Liver (tissue), 10 donors: ENCODE measurements at places on chromosomes 2 and 18. TPM values are rescaled to one million over a fixed set of nuclear protein-coding genes. Genes with fewer than 3 reads are reported as not detected.

- no peaks in the 10 kb centered on the region for H3K27me3 ChIP-seq
- no peaks in the 10 kb centered on the region for H3K36me3 ChIP-seq
- H3K4me3 ChIP-seq, result no peak overlapping the region
- H3K27ac ChIP-seq, result no peak overlapping the region
- H3K4me1 ChIP-seq, result peaks cover 1% of the 10 kb centered on the region
These were observed 91.1 kb downstream of the AFF3 start for GRCh38 chr2:100051253-100051652.

The GKN1 gene
- total RNA-seq, result not detected

- no peaks in the 10 kb centered on the region for H3K36me3 ChIP-seq
- peak overlapping the region; percentile 44 for H3K27ac ChIP-seq
- no peak overlapping the region for H3K4me3 ChIP-seq
These were observed 60.2 kb upstream of the MAP4K3 start for GRCh38 chr2:39497082-39497801.

GRCh38 chr18:50802141-50802540, 17.7 kb downstream of the MRO start:
- DNase-seq, result no peak
- H3K27me3 ChIP-seq, result no peaks in the 10 kb centered on the region
- H3K27ac ChIP-seq, result no peak overlapping the region
- no peaks in the 10 kb centered on the region for H3K36me3 ChIP-seq
- H3K4me3 ChIP-seq, result no peak overlapping the region
- no peaks in the 10 kb centered on the region for H3K4me1 ChIP-seq

GRCh38 chr2:190443055-190443454, 34.9 kb downstream of the MFSD6 start:
- H3K4me1 ChIP-seq, result no peaks in the 10 kb centered on the region
- H3K27me3 ChIP-seq, result no peaks in the 10 kb centered on the region
- H3K36me3 ChIP-seq, result no peaks in the 10 kb centered on the region
- H3K4me3 ChIP-seq, result no peak overlapping the region
- H3K27ac ChIP-seq, result no peak overlapping the region

The BOLL gene
- not detected for total RNA-seq

DNA sequence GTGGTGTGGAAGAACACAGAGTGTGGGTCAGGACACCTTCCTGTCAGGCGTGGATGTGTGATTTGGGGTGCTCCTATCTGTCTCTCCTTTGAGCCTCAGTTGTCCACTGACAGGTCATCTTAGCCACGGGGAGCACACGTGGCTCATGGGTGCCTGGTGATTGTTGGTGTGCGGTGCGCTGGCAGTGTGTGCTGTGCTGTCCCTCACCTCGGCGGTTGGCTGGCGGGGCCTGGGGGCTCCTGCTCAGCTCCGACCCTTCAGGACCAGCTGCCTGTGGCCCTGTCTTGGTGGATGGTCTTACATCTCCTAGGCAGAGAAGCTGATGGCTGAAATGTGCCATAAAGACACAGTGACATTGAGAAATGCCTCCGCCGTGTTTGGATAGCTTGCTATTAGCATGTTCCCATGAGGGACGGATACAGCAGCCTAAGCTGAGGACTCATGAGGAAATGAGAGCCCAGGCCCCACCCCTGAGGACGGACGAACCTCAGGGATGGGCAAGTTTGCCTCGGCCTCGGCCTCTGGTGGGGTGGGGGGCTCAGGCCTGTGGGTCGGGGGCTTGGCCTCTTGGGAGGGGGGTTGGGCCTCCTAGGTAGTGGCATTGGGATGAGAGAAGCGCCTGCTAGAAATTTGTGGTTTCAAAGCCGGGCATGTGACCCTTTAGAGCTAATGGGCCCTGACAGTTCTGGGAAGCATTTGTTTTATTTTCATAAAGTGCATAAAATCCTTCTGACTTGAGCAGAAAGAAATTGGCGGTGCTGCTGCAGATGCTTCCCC, 20.3 kb upstream of the ASB1 start:
- H3K4me3 ChIP-seq, result no peak overlapping the region
- no peaks in the 10 kb centered on the region for H3K36me3 ChIP-seq
- H3K4me1 ChIP-seq, result no peaks in the 10 kb centered on the region
- H3K27me3 ChIP-seq, result no peaks in the 10 kb centered on the region

- peaks cover 6% of the 10 kb centered on the region for H3K4me1 ChIP-seq
- H3K27ac ChIP-seq, result peak overlapping the region; percentile 81
- peak; percentile 44 for DNase-seq
- H3K27me3 ChIP-seq, result no peaks in the 10 kb centered on the region
- peak overlapping the region; percentile 5 for H3K4me3 ChIP-seq
- H3K36me3 ChIP-seq, result no peaks in the 10 kb centered on the region
These were observed 12.6 kb downstream of the RTP5 start for GRCh38 chr2:241882091-241882625.

The COL4A3 gene
- 2.3 TPM for total RNA-seq

The MC4R gene
- total RNA-seq, result not detected

The LCT gene
- not detected for total RNA-seq

GRCh38 chr2:152236191-152236925, 60.8 kb upstream of the STAM2 start:
- no peak overlapping the region for H3K4me3 ChIP-seq
- no peaks in the 10 kb centered on the region for H3K36me3 ChIP-seq
- no peak overlapping the region for H3K27ac ChIP-seq
- no peaks in the 10 kb centered on the region for H3K27me3 ChIP-seq
- DNase-seq, result no peak
- H3K4me1 ChIP-seq, result no peaks in the 10 kb centered on the region

- DNase-seq, result no peak
- H3K4me1 ChIP-seq, result no peaks in the 10 kb centered on the region
- no peaks in the 10 kb centered on the region for H3K36me3 ChIP-seq
- no peak overlapping the region for H3K4me3 ChIP-seq
These were observed 101.1 kb downstream of the SLC4A10 start for GRCh38 chr2:161725297-161725696.

GRCh38 chr2:88885679-88886416, 194.4 kb downstream of the RPIA start:
- H3K4me1 ChIP-seq, result no peaks in the 10 kb centered on the region
- no peaks in the 10 kb centered on the region for H3K27me3 ChIP-seq
- H3K4me3 ChIP-seq, result no peak overlapping the region
- DNase-seq, result no peak
- H3K36me3 ChIP-seq, result no peaks in the 10 kb centered on the region

The SH2D6 gene
- not detected for total RNA-seq

The NEUROD1 gene
- not detected for total RNA-seq

DNA sequence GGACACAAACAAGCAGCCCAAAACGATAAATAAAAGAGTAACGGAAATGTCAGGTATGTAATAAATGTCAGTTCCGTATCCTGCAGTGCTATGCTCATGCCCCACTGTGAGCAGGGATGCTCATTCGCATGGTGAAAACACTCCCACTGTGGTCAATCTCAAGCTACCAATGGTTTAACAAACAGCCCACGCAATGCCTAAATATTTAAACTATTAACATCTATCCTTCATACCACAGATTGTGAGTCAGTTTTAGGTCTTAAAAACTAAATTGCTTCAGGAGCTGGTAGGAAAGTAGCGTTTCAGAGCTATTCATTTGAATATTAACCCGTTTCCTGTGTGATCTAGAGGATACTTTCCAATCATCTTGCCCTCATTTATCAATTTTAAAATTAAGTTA, 207.4 kb downstream of the TCF4 start:
- H3K27ac ChIP-seq, result no peak overlapping the region
- DNase-seq, result no peak
- H3K4me1 ChIP-seq, result no peaks in the 10 kb centered on the region
- no peak overlapping the region for H3K4me3 ChIP-seq
- H3K36me3 ChIP-seq, result no peaks in the 10 kb centered on the region

DNA sequence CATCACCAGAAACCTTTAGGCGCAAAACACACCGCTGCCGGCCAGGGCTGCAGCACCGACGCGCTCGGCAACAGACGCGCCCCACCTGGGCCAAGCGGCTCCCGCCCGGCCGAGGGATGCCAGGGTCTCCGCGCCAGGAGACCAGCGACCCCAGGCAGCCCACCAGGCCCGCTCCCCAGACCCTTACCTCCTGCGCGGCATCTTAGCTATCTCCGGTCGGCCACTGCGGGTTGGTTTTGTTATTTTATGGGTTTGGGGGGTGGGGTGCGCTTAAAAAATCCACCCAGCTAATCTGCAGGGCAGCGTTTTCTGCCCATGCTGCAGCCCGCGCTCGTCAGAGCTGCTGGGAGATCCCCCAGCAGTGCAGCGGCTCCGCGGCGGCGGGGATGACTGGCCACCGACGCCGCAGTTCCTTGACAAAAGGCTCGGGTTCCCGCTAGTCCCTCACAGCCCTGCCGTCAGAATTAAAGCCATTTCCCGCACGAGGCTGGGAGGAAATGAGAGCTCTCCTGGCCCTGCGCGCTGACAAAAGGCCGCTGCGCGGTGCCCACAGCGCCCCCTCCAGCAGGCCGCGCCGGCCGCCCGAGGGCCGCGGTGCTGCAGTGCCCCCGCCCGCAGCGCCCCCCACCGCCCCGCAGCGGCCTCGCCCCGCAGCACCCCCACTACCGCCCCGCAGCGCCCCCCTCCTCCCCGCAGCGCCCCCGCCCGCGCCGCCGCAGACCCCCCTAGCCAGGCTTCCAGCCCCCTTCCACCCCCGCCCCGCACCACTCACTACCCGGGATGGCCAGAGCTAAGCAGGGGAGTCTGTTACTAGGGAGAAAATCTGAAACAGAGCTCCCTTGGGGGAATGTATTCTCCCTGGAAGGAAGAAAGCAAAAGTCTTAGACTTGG, at the start of gene ADD2:
Gene ADD2 (minus strand): TSS at position 502 of the 891 bp plus-strand sequence. CDS start 61,792 bp downstream, outside the sequence.
- no peak for DNase-seq
- H3K4me1 ChIP-seq, result peaks cover 13% of the 10 kb centered on the region
- H3K4me3 ChIP-seq, result no peak within 1 kb of the TSS
- no peaks in the 10 kb centered on the region for H3K27me3 ChIP-seq

The KCNS3 gene
- total RNA-seq, result 2.8 TPM

- H3K27ac ChIP-seq, result no peak overlapping the region
- no peak for DNase-seq
- no peak overlapping the region for H3K4me3 ChIP-seq
- H3K36me3 ChIP-seq, result no peaks in the 10 kb centered on the region
These were observed 244.7 kb upstream of the HS6ST1 start for GRCh38 chr2:128563348-128563687.

- H3K27me3 ChIP-seq, result no peaks in the 10 kb centered on the region
- no peaks in the 10 kb centered on the region for H3K4me1 ChIP-seq
- no peaks in the 10 kb centered on the region for H3K36me3 ChIP-seq
- H3K27ac ChIP-seq, result no peak overlapping the region
These were observed 6.4 kb upstream of the PIK3C3 start for GRCh38 chr18:41948544-41949110.

The SUPT7L gene
- 12.3 TPM for total RNA-seq

The PRKCE gene
- total RNA-seq, result 38.6 TPM

DNA sequence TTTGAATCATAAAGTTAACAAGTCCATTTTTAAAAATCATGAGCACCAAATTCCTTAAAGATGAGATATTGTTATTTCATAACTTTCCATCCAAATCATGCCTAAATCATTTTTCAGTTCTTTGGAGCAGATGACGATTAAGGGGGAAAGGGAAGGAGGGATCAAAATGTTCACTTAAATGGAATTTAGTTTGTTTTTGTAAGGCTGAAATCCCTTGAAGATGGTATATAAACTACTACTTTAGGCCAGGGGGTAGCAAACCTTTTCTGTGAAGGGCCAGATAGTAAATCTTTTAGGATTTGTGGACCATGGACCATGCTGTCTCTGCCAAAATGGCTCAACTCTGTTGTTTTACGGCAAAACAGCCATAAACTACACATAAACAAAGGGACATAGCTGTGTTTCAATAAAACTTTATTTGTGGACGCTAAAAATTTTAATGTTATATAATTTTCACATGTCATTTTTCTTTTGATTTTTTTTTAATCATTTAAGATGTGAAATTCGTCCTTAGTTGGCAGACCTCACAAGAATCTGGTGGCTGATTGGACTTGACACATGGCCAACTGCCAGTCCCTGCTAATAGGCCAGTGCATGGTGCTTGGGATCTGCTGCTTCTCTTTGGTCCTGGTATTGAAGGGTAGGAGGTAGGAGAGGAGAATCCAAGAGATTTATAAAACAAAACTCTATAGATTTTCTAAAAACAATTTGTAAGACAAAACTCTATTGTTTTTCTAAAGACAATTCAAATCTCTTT, 52.0 kb upstream of the RTN4 start:
- no peak overlapping the region for H3K27ac ChIP-seq
- H3K4me3 ChIP-seq, result no peak overlapping the region
- H3K4me1 ChIP-seq, result no peaks in the 10 kb centered on the region

DNA sequence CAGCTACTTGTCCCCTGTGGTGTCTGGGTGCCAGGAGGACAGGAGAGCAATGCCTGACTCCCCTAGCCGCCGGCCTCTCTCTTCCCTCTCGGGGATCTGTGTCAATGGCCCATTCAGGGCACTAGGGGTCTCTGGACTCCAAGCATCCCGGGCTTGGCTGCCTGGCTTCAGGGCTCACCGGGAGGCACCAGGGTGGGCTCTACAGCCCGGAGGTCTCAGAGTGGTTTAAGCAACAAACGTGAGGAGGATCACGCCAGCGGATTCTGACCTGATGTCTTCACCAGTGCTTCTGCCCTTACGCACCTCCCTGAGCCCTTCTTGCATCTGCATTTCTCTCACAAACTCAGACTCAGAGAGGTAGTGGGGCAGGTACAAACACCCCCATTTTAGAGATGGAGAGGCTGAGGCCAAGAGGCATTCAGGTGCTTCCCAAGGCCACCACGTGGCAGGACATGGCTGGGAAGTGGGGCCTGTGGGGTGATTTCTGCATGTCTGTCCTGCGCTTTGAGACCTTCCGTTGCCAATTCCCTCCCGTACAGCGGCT, 243.0 kb downstream of the CELF4 start:
- H3K27me3 ChIP-seq, result no peaks in the 10 kb centered on the region
- no peak overlapping the region for H3K27ac ChIP-seq

DNA sequence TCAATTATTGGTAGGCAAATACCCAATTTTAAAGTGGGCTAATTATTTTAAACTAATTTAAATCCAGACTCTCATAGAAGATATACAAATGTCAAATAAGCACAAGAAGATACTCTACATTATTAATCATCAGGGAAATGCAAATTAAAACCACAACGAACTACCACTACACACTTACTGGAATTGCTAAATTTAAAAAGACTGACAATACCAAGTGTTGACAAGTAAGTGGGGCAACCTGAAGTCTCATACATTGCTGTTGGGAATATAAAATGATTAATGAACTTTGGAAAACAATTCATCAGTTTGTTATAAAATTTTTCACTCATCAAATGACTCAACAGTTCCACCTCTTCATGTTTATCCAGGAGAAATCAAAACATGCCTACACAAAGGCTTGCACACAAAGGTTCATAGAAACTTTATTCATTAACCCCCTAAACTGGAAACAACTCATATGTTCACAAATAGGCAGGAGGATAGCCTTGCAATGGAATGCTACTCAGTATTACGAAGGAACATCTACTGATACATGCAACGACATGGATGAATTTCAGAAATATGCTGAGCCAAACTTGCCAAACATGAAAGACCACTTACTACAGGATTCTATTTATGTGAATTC, 120.8 kb downstream of the MCFD2 start:
- no peak overlapping the region for H3K4me3 ChIP-seq
- no peak for DNase-seq
- no peaks in the 10 kb centered on the region for H3K36me3 ChIP-seq
- no peaks in the 10 kb centered on the region for H3K27me3 ChIP-seq
- peaks cover 2% of the 10 kb centered on the region for H3K4me1 ChIP-seq
